ENCODE measurements at places on chromosomes 2 and 18.
A peak's percentile ranks its signal among the peaks of the same experiment; 100 is the strongest.

- no peak for DNase-seq
Measured at GRCh38 chr2:20230114-20230425, 5.1 kb upstream of the SDC1 start.

- peak; percentile 80 for DNase-seq
Measured at GRCh38 chr2:219249203-219249980, 3.7 kb upstream of the TUBA4B start.

DNA sequence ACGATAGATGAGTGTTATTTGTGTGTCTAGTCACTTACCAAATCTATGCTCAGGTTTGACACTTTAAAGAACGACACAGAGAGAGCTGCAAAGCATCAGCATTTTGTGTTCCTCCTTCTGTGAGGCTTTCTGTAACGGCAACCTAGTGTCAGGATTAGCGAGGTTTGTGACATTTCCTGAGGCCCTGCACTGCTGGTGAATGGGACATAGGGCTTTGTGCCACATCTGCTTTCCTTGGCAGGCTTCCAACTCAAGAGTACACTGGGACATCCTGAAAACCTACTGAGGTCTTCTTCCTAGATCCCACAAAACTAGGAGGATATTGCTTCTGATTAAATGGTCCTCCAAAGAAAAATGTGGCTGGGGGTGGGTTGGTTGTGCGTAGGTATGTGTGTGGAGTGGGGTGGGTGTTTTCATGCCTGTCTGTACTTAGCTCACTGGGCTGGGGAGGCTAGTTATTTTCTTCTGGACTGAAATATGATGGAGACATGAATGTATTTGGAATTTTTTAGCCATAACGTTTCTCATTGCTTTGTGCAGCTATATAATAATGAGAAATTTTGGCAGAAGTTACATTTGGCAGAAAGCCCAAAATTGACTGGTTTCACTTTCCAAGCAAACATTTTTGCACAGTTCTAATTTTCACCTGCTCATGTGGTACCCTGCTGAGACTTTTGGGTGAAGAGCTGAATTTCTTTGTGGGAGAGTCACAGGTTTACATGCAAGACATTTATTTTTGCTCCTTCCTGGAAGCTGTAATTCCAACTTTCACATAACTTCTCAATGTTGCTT lies 308.4 kb downstream of the XIRP2 start:
- DNase-seq: no peak

DNA sequence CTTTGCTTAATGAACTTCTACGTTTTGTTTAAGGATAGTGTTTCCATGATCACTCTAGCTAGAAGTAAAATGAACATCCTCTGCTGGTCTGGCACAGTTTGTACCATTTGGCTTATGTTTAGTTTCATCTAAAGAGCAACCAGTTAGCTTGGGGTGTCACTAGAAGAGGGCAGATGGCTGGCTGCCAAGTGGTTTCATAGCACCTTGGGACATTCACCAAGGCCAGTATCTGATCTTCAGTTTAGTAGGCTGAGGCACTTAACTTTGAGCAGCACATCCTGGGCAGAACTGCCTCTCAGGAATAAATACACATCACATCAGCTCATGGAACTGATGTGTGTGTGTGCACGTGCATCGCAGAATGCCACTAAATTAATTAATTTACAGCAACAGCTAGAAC lies 68.4 kb downstream of the NXPH2 start:
- no peak for DNase-seq

DNA sequence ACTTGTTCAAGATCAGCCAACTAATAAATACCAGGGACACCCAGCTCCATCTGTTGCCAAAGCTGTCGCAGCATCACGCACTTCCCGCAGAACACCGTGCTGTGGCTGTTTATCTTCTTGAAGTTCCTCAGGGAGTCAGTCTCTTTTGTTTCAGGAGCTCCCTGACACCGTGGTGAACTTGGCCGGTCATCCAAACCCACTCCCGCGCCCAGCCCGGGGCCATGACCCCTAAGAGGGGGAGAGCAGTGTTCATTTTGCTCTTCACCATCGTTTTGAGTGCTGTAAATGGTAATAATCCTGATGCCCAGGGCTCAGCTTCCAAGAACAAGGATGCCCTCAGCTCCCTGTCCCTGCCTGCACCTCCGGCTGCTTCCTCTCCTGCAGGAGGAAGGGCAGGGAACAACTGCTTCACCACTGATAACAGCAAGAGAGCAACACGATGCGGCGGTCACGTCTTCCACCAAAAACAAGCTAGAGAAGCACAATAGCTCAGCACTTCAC lies 131.4 kb downstream of the SEPTIN10 start:
- no peak for DNase-seq

DNA sequence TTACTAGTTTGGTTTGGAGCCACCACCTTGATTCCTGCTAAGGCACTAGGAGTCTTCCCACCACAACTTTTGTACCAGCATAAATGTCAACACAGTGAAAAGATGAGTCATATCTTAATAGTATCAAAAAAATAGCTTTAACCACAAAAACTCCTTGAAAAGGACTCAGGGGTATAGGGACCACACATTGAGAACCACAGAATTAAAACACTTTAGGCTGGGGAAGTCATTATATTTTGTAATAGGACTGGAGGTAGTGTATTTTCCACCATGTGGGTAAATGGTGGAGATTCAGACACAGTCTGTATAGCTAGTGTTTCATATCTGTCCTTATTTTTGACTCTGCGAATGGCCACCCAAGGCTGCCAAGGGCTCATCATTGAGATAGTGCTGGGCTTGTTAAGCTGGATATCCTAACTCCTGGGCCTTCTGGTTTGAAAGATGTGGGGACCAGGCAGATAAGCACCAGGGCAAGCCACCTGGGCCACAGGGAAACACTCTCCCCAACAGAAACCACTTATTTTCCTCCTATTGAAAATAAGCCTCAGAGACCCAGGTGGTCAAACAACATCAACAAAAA lies 19.1 kb upstream of the FHL2 start:
- no peak for DNase-seq

DNA sequence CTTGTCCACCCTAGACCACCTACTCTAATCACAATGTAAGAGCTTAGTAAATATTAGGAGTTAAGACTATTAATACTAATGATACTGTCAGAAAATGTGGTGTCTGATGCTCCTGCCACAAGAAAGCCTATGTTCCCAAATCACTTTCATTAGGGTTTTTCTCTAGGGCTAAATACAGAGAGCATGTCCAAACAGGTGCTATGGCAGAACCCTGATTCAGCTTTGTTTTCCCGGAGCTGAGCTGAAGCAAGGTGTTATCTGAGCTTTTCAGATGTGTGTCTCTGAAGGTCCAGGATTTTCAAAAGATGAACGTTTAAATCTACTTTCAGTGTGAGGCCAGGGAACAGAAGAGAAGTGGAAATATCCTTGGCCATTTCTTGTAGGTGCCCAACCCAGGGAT lies 40.6 kb downstream of the CPO start:
- no peak for DNase-seq

- DNase-seq: no peak
Measured at GRCh38 chr2:175964195-175964594, 37.9 kb downstream of the LNPK start.

DNA sequence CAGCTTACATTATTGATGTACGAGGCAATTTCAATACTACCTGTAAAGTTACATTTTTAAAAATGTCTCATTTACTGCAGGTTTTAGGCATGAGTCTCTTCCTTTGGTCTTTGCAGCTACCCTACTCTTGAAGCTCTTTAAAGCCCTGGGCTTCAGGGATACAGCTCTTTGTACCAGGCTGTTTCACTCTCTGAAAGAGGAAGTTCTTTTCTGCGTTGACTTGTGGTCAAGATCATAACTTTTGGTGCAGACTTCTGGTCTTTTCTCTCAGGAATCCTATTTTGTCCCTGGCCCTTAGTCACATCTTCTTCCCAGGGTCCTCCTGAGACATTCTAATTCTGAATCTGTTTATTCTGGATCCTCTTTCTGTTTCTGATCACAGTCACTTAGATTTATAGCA lies 16.6 kb upstream of the HRH4 start:
- DNase-seq: no peak

- DNase-seq: peak; percentile 69
Measured at GRCh38 chr2:95026471-95027368, 1.2 kb downstream of the MAL start.

- peak; percentile 72 for DNase-seq
Measured at GRCh38 chr18:9333441-9334328, 888 bp upstream of the TWSG1 start.

- no peak for DNase-seq
Measured at GRCh38 chr2:64609942-64610281, 43.8 kb downstream of the SERTAD2 start.

DNA sequence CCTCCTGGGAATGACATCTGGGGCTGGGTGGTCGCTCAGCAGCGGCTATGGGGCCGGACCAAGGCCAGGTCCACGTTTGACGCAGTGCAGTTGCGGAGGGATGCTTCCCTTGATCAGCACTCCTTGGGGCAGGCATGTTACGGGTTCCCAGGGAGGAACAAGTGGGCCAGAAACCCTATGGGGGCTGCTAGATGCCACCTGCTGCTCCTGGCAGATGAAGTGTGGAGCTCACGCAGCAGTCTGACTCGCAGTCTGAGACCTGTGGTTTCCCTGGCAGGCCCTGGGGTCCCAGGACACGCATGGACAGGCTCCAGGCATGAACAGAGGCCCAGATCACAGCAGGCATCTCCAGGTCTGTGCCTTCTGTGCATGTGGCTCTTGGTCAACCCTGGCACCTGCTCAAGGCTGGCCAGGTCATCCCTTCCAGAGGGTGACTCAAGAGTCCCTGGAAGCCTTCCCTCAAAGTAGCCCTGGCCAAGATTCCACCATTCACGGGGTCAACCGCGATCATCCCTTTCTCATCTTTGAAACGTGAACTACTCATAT lies 20.0 kb downstream of the KCNF1 start:
- no peak for DNase-seq

DNA sequence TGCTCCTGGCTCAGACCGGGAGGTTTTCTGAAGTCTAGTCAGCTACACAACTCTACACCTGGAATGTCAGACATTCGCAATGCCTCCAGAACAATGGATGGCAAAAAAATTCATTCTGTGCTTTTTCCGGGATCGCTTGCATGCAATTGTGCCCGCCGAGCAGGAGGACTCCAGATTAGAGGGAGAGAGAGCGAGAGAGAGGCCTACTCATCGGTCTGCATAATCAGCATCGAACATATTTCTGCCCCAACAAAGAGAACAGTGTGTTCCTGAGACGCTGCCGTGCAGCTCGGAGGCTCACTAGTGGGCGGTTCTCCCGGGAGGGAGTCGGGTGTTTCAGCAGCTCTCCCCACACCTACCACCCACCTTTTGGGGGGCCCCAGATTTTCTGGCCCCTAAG lies 117.1 kb downstream of the KLHL29 start:
- DNase-seq: no peak

DNA sequence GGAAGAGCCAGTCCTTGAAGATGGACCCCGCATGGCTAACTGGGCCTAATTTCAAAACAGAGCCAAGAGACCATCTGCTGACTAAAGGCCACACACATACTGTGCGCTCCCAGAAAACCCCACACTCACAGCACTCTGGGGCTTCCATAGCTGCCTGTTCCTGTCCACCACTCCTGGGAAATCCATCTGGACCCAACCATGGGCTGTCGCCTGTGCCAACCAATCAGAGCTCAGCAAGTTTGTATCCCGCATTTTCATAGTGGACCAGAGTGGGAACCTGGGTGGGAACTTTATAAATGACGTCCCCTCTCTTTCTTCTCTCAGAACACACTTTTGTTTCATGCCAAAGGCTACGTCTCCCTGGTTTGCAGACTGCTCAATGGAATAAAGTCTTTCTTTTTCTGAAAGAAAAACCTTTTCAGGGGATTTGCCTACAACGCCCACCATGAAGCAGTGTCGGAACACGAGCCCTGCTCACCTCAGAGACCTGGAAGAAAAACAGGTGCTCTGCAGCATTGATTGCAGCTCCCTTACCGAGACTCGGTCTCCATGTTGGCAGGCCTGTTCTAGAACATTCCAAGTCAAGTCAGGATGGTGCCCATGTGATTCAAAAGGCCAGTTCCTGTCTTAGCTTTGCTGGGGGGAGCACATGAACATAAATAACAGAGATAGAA lies 137.2 kb upstream of the GPC1 start:
- no peak for DNase-seq

GRCh38 chr2:199989822-199990221 lies 34.4 kb downstream of the MAIP1 start:
- DNase-seq: no peak

All from Right ventricle myocardium inferior (tissue), 1 donor.